ENCODE measurements at places on chromosomes 2 and 18. TPM values are rescaled to one million over a fixed set of nuclear protein-coding genes. Genes with fewer than 3 reads are reported as not detected.

The TOGARAM2 gene
- total RNA-seq = not detected

The RETREG2 gene
- 110 TPM for total RNA-seq

The CCDC74A gene
- total RNA-seq = 3.2 TPM

The ALLC gene
- not detected for total RNA-seq

The CROCC2 gene
- 0.26 TPM for total RNA-seq

The CAPG gene
- 871 TPM for total RNA-seq

The LYG2 gene
- not detected for total RNA-seq

The CFC1 gene
- not detected for total RNA-seq

The RAB6C gene
- total RNA-seq = not detected

The C2orf66 gene
- under 0.01 TPM for total RNA-seq

The STK16 gene
- 48.3 TPM for total RNA-seq

The DLGAP1 gene
- total RNA-seq = 0.26 TPM

The GRB14 gene
- total RNA-seq = 1.8 TPM

The ALS2 gene
- 30.2 TPM for total RNA-seq

The PDE6D gene
- 8.7 TPM for total RNA-seq

The ZAP70 gene
- not detected for total RNA-seq

The FSIP2 gene
- total RNA-seq = 0.26 TPM

The CASP10 gene
- 2.6 TPM for total RNA-seq

The SERPINB13 gene
- total RNA-seq = 48.0 TPM

The TSHZ1 gene
- total RNA-seq = 1.3 TPM

The LYG1 gene
- 0.77 TPM for total RNA-seq

The HMSD gene
- 0.26 TPM for total RNA-seq

The VWA3B gene
- total RNA-seq = not detected

The CD207 gene
- not detected for total RNA-seq

The CKAP2L gene
- 0.26 TPM for total RNA-seq

The CCDC138 gene
- 3.4 TPM for total RNA-seq

The PMAIP1 gene
- total RNA-seq = 12.1 TPM

The LRP1B gene
- under 0.01 TPM for total RNA-seq

The PROC gene
- total RNA-seq = 0.26 TPM

The AFF3 gene
- not detected for total RNA-seq

The CD8B gene
- total RNA-seq = not detected

The POTEC gene
- total RNA-seq = under 0.01 TPM

The B4GALT6 gene
- total RNA-seq = 2.4 TPM

The XDH gene
- 6.1 TPM for total RNA-seq

All from bronchial epithelial cell (primary cell).